GOT3 (cell line): ENCODE measurements at places on chromosomes 2 and 18.
A peak's percentile ranks its signal among the peaks of the same experiment; 100 is the strongest.

DNA sequence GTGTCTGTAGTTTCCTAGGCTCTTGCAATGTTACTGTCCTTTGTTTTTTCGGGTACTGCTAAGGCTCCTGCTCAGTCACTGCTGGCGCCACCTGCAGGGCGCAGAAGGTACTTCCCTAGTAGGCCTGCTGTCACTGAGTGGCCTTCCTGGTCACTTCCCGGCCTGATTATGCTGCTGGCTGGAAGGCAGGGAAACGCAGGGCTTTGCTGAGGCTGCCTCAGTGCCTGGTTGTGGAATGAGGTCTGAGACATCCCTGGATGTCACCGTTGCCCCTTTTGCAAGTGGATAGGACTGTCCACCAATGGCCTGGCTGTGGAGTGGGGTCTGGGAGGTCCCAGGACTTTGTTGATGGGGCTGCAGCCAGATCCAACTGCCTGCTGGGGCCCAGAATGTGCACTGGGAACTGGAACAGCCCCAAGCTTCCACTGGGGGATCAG, 13.1 kb downstream of the DAW1 start:
- DNase-seq = peak; percentile 8

- no peak for DNase-seq
Measured at GRCh38 chr18:23809415-23809814, 120.2 kb downstream of the LAMA3 start.

DNA sequence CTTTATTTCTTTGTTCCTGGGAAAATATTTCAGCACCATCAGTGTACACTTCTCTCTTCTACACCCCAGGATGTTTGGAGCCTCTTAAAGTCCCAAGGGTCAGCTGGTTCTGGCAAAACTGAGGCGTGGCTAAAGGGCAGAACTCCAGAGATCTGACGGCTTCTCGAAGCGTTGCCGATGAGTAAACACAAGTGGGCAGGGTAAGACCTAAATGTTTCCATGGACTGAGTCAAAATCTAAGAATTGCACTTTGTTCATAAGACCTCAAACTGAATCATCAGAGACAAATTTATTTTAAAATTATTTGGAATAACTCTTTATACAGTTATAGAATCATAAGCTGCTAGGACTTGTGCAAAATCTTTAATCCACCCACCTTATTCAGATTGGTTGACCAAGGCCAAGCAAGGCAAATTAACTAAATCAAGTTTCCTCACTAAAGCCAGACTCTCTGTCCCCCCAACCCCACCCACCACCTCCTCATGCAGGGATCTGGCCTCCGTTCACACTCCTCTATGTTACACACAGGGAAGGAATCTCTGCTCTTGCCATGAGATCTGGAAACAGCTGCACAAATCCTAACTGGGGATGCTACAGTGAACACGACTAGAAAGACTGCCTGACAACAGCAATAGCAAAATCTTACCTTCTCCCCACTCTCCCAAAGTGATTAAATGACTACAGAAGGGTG, 342.6 kb upstream of the KLHL29 start:
- DNase-seq = peak; percentile 7

DNA sequence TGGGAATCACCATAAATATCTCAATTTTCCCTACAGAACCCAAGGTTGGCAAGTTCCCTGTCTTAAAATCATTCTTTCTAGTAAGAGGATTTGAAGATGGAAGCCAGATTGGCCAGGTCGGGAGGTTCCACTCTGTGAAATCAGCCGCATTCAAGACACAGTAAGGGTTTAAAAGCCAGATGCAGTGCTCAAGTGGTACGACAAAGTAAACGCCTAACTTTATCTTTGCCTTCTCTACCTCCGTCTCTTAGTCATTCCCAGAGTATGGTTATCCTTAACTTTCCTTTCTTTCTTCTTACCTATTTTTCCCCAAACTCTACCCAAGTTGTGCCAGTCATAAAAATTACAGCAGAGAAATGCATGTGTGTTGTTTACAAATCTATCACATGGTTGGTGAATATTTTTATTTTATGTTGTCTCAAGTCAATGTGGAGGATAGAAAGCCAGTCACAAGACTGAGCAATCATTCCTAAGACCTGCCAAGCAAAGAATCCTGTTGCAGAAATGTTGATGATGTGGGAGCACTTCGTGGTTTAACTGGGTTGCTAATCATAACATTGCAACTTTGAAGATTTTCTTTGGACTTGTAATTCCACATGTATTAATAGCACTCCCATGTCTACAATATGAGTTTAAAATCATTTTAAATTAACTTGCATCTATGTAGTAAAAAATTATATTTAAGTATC, 62.6 kb downstream of the SLC40A1 start:
- no peak for DNase-seq

GRCh38 chr2:36882532-36882931, 83.8 kb downstream of the STRN start:
- DNase-seq = no peak

DNA sequence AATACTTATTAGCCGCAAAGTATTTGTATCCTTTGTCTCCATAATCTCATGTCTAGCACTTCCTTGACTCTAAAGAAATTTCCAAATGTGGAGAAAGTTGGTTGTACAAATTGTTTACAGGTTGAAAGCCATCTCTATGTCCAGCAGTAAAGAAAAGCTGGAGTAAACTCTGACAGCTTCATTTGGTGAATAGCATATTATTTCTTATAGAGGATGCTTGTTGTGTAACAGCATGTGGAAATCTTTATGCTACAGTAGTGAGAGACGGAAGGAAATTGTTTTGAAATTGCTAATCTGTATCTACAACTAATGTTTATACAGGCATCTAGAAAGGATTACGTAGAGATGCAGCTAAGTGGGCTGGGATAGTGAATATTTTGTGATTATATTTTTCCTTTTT, 78.5 kb downstream of the UGGT1 start:
- no peak for DNase-seq

DNA sequence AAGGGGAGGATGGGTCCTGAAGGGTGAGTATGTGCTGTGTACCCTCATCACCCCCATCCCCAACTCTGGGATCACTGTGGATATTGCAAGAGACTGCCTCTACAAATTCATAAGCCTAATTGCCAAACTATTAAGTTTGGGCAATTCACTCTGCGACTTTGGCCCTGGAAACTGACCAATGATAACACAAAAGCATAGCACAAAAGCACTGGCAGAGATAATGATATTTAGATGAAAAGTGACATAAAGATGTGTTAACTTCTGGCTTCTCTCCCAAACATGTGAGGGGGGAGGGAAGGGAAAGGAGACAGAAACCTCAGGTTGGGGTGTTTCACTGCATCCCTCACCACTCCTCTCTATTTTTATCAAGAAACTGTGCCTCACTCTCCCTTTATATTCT, 150.3 kb downstream of the SATB2 start:
- DNase-seq = no peak

GRCh38 chr18:47932603-47933002, 2.1 kb upstream of the SMAD2 start:
- no peak for DNase-seq
